ENCODE measurements at places on chromosomes 11 and 22.

- no peak for DNase-seq
Measured at GRCh38 chr11:85805387-85805786, 5.6 kb downstream of the SYTL2 start.

DNA sequence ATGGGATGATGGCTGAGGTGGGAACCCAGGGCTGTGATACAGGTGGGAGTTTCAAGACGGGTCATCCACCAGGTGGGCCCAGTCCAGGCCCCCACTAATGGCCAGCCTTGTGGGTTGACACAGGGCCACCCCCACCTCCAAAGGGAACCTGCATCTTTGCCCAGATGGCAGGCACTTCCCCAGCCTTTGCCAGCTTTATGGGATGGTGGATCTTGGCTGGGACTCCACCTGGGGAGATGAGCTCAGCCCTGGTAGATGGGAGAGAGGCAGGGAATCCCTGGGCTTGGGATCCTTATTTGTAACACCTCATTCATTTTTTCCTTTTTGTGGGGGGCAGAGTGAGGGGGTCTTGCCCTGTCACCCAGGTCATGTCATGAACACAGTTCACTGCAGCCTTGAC lies 33.4 kb downstream of the CD82 start:
- DNase-seq = no peak

GRCh38 chr11:62427630-62428233 lies 8.9 kb downstream of the SCGB1A1 start:
- no peak for DNase-seq

- no peak for DNase-seq
Measured at GRCh38 chr11:43899094-43899493, 18.5 kb downstream of the ALKBH3 start.

DNA sequence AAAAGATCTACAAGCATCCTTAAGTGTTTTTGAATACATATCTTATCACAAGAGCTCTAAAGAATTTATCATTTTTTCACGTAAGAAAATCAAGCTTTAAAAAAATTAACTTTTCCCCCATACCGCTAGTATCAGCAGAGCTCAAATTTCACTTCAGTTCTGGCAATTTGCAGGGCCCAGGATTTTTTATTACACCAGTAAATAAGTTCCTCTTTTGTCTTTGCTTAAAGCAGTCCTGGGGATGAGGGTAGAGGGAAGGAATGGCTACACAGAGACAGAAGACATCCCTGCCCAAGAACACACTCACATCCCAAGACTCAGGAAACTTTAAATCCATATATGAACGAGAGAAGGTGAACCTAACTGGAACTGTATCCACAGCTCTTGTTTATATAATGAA lies 22.6 kb upstream of the SORL1 start:
- no peak for DNase-seq

All from stimulated activated CD4-positive, alpha-beta T cell treated with anti-CD3 and anti-CD28 coated beads, Interleukin-1b, Interleukin-23, amount 100 ng/mL, for 1 hour (primary cell).